ENCODE measurements at places on chromosomes 1 and 21.

DNA sequence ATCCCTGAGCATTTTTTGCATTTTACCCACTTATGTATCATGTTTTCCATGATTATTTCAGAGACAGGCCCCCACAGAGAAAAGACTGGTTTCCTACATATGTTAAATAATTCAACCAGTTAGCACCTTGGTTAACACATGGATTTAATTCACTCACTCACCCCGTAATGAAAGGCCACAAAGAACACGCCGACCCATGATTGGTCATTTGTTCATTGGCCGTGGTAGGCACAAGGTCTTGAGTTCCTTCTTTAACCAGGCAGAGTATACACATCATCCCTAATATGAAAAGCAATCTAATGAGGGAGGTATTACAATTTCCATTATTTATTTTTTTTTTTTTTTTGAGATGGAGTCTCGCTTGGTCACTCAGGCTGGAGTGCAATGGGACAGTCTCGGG lies 50.6 kb downstream of the RPS6KA1 start:
- DNase-seq = no peak

DNA sequence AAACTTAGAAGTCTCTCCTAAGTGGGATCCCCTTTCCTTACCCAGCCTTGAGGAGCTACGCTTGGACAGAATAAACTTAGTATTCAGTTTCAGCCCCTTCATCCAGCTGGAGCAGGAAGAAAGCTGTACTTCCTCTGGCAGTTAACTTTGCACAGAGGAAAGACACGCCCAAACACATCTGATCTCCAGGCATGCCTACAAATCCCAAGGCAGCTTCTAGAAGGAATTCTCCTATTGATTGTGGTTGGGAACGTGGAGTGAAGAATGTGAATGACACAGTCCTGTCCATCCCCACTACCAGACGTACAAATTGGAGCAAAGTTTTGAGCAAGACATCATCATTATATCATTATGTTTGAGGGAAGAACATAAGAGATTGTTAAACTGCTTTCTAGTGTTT lies 6.6 kb upstream of the AK4 start:
- DNase-seq = no peak

DNA sequence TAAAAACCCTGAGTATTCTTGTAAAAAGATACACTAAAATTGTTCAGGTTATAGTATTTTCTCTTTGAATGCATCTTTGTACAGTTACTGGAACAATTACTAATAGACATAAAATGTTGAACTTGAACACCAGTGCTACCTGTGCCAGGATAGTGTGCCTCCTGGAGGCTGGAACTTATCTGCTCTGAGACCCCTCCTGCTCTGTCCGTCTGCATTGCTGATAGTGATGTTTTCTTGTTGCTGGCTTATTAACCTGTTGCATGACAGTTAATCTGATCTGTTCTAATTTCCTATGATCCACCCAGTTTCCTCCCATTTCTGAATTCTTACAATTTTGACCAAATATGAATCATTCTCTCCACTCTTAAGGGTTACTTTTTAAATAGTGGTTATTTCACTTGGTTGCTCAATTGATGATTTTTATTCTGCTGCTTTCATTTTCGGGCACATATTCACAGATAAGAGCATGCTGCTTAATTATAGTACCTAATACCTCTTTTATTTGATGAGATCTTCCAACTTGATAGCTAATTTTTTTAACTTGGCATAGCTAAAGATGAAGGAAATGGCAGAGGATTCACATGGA lies 101.4 kb downstream of the CC2D1B start:
- no peak for DNase-seq

DNA sequence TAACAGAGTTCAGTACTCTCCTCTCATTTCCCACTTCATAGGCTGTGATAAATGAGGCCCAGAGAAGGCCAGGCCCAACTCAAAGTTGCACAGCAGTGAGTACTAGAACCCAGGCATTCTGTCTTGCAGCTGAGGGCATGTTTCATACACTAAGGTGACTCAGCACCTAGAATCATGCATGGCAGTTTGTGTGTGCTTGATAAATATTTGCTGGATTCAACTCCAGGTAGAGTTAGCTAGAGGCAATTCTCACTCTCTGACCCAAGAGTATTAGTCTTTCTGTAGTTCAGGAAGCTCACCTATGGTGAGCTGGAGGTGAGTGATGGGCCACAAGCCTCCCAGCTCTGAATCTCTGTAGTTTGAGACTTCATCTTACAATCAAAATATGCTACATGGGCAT lies 10.7 kb downstream of the NKAIN1 start:
- DNase-seq = no peak

DNA sequence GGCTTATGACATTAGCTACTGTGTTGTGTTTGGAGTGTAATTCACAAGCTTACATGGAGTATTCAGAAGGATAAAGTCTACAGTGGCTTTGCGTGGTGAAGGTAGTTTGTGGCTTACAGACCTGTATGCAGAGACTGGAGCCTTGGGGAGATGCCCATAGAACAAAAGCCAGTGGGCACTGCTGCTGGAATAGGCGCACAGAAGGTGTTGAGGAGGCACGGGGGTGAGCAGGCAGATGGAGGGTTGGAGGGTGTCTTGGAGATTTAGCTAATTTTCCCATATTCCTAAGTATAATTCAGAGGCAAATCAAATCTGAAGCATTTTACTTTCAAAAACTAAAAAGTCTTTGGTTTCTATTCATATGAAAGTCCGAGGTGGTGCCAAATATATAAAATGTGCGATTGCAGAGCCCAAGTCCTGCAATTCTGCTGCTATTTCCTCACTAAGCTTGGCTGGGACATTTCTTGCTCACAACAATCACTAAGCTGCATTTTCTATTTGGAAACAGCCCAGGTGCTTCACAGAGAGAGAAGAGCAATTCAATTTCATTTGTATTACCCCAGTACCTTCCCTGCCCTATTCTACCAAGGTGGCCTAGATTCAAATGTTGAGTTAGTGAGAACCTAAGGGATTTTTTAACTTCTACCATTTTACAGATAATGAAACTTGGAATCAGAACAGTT lies 48.5 kb downstream of the FH start:
- DNase-seq = peak; percentile 80

- DNase-seq = no peak
These were observed 775 bp downstream of the TMEM125 start for GRCh38 chr1:43270421-43271095.

DNA sequence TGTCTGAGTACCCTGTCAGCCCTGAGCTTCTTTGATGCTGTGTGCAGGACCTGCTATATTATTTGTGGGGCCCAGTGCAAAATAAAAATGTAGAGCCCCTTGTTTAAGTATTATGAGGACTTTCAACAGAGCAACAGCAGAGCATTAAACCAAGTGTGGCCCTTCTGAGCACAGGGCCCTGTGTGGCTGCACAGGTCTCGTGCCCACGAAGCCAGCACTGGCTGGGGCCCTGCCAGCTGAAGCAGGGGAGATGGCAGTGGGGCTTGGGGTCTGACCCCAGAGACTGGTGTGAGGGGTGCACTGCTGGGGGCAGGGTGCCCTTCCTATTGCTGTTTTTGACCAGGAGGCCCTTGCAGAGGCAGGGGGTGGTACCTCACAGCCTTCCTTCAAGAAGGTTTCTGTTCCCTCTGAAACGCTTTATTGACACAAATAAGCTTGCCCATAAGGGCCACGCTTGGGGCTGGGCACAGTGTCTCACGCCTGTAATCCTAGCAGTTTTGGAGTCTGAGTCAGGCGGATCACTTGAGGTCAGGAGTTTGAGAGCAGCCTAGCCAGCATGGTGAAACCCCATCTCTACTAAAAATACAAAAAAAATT lies 2.2 kb upstream of the SEMA4A start:
- DNase-seq = no peak

DNA sequence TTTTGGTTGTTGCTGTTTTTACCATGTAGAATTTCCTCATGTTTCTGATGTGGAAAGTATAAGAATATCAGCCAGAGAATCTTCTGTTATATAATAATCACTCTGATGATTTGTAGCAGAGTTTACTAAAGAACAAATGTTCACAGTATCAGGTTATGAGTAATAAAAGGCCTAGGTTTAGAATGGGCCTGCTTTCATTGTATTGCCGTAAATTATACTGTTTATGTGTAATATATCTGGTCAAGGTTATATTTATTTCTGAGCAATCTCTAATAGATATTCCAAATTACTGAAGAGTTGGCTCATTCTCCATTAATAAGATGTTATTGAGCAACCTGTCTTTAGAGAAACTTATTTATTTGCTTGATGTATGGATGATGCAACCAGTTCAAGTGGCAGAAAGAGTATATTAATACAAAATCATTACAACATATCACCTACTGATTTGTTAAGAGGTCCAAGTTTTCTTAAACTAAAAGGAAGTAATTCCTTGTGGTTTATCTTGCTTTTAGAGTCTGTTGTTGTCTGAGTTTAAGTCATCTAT lies 649.4 kb upstream of the CXADR start:
- DNase-seq = no peak

DNA sequence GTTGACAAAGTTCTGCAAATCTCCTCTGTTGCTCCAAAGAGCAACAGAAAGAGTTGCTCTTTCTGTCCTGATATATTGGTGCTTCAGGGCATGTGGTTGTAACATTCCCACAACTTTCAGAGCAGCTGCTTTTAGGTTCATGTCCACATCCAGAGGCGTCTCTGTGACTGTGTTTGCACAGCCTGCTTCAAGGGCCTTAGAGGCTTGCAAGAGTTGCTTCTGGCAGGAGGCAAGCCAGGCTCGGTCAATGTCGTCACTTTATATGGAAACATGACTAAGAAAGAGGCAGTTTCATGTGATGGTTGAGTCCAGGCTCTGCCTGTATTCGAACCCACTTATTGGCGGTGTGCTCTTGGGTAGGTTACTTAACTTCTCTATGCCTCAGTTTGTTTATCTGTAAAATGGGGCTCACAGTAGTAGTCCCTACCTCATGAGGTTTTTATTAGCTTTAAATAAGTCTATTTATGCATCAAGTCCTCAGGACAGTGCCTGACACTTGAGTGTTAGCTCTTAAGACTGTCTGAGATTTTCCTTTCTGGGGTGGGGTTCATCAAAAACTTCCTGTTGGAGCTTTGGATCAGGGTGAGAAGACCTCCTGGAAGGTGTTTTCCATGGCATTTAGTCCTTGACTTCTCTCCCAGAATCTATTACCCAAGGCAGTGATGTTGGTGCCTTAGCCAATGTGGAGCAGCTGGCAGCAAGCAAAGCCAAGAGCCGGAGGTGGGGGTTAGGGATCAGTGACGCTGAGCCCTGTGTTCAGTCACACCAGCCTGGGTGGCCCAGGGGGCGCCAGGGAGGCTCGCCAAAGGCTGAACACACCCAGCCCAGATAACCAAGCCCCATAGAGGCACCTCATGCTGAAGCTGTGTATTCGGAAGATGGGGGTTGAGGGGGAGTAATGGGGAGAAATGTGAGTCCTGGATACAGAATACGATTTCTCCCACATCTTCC lies 18.9 kb downstream of the LHX4 start:
- peak; percentile 77 for DNase-seq

GRCh38 chr1:228781161-228781808 lies 46.0 kb downstream of the RHOU start:
- peak; percentile 51 for DNase-seq

DNA sequence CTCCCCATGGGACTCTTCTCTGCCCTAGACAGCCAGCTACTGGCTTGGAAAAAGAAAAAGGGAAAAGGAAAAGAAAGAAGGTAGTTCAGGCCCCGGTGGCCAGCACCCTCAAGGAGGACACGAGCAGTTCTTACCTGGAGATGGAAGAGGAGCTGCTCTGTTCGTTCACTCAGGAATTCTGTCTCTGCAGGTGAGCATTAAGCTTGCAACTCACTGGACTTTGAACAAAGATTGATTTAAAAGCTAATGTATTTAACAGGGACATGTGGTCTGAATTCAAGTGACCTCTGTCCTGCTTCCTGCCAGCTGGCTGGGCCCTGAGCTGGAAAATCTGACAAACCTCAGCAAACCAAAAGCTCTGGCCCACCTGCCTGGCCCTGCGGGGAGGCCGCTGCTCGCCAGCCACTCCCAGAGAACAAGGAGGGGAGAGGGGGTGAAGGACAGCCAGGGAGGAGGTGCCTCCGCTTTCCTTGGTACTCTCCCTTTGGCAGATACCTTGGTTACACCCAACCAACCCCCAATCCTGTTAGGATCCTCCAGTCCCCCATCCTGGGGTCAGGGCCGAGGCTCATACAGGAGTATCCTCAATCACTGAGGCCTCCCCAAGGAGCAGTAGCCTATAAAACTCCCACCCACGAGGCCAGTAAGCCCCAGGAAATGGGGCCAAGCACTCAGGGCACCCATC lies at the start of gene PDZK1:
TSS of gene PDZK1 (minus strand) at position 186 of the 685 bp plus-strand sequence. CDS start 19,347 bp downstream, outside the sequence.
- DNase-seq = no peak

DNA sequence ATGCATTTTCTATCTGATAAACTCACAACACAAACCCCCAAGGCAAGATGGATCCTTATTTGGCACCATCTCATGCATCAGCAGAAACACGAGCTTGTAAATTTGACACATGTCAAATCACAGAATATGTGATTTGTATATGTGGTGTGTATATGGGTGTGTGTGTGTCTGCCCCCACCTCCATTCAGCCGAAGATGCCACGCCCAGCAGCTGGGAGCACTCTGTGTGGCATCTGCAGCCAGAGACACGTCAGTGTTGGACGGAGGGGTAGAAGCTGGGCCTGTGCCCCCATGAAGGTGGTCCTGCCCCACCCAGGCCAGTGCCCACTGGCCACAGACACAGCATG lies 108.4 kb downstream of the CAPN8 start:
- no peak for DNase-seq

- no peak for DNase-seq
These were observed 56.8 kb downstream of the KIAA0319L start for GRCh38 chr1:35500439-35500838.

DNA sequence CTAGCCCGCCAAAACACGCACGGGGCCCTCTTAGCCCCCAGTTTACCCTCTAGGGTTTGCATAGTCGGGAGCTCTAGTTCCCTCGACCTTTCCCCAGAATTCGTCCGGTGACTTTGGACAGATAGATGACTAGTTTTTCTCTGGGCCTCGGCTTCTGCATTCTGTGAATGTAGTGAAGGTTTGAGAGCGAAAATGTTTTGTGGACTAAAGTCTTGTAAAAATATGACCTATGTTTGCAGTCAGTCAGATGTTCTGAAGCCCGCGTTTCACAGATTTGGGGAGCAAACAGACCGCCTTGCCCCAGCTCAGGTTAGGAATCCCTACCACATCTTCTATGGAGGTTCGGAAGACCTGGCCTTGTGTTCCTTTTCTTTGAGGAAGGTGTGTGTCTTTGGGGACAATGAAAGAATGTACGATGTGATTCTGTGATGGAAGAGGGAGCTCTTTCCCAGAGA lies 401 bp downstream of the UQCRH start:
- no peak for DNase-seq

DNA sequence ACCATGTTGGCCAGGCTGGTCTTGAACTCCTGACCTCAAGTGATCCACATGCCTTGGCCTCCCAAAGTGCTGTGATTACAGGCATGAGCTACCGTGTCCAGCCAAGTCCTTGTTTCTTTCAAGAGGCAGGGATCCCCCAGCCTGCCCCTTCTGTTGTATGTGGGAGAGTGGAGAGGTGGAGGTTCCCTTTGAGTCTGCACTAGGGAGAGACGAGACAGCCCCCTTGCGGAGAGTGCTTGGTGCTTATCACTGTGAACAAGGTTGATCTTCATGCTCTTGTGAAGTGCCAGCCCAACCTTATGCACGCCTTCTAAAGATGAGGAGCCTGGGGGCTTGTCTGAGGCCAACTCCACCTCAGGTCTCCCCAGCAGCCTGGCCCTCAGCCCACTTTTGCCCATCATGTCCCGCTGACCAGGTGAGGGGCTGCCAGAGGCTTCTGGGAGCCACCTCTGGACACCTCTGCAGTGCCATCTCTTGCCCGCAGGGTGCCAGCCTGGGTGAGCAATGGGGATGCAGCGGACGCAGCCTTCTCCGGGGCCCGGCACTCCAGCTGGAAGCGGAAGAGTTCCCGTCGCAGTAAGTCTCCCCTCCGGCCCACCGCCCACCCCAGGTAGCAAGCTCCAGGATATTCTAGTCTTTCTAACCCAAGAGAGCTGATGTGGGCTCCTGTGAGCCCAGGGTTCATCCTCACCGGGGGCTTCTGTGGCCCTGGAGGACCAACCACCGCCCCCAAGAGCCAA lies 62.3 kb downstream of the ARHGEF10L start:
- DNase-seq = no peak

Data from NCI-H1694 treated with DMSO at 0.1 percent for 48 hours (cell line).